Endothelial cell of umbilical vein (primary cell): ENCODE measurements at places on chromosomes 12 and 14. TPM values are rescaled to one million over a fixed set of nuclear protein-coding genes. Genes with fewer than 3 reads are reported as not detected.

The CLEC1A gene
- 22.5 and 24.2 TPM in 2 replicates for total RNA-seq

The LBHD2 gene
- total RNA-seq = not detected in 2 replicates

The RAPGEF3 gene
- total RNA-seq = 53.6 and 55.1 TPM in 2 replicates

The AKAP6 gene
- total RNA-seq = 0.49 and 0.88 TPM in 2 replicates

The KRT83 gene
- total RNA-seq = not detected in 2 replicates

The CCDC177 gene
- not detected in 2 replicates for total RNA-seq

The MDGA2 gene
- not detected in 2 replicates for total RNA-seq

The KRT80 gene
- 21.7 and 23.7 TPM in 2 replicates for total RNA-seq

The BDKRB1 gene
- total RNA-seq = not detected in 2 replicates

The DHRS4L2 gene
- total RNA-seq = 18.5 and 20.7 TPM in 2 replicates

The LRFN5 gene
- total RNA-seq = not detected in 2 replicates

The KRT2 gene
- not detected in 2 replicates for total RNA-seq

The BATF gene
- total RNA-seq = not detected in 2 replicates

The RASAL1 gene
- not detected in 2 replicates for total RNA-seq

The FITM1 gene
- not detected in 2 replicates for total RNA-seq

The TMTC2 gene
- 5.9 and 7.8 TPM in 2 replicates for total RNA-seq

The HOXC4 gene
- 0.58 TPM in 1 of 2 replicates, not detected in the other for total RNA-seq

The RNASE3 gene
- total RNA-seq = not detected in 2 replicates

The GPRC5D gene
- total RNA-seq = not detected in 2 replicates

The PLA2G1B gene
- total RNA-seq = not detected in 2 replicates

The SLC39A2 gene
- total RNA-seq = not detected in 2 replicates

The SLC10A1 gene
- not detected in 2 replicates for total RNA-seq

The TEX52 gene
- total RNA-seq = not detected in 2 replicates

The IFNG-AS1 gene
- not detected in 2 replicates for total RNA-seq

The CLECL1 gene
- total RNA-seq = not detected in 2 replicates

The STYK1 gene
- total RNA-seq = 14.6 and 15.2 TPM in 2 replicates

The VRTN gene
- total RNA-seq = not detected in 2 replicates

The CELA1 gene
- not detected in 2 replicates for total RNA-seq

The MARS1 gene
- total RNA-seq = 212 and 216 TPM in 2 replicates

The INSM2 gene
- not detected in 2 replicates for total RNA-seq

The PARP2 gene
- 30.6 and 30.8 TPM in 2 replicates for total RNA-seq

The IGF1 gene
- 0.85 TPM in 1 of 2 replicates, not detected in the other for total RNA-seq

The SDR9C7 gene
- total RNA-seq = not detected in 2 replicates

The AQP6 gene
- total RNA-seq = not detected in 2 replicates

The ANO4 gene
- 0.12 TPM in 1 of 2 replicates, not detected in the other for total RNA-seq

The ASCL1 gene
- total RNA-seq = not detected in 2 replicates
